Foreskin fibroblast (primary cell): ENCODE measurements at places on chromosomes 6 and 20.

- DNase-seq, result no peak
Observed at GRCh38 chr20:77231-77630, 10.2 kb upstream of the DEFB125 start.

GRCh38 chr6:83193747-83194566 is 800 bp downstream of the RWDD2A start:
- DNase-seq, result no peak

DNA sequence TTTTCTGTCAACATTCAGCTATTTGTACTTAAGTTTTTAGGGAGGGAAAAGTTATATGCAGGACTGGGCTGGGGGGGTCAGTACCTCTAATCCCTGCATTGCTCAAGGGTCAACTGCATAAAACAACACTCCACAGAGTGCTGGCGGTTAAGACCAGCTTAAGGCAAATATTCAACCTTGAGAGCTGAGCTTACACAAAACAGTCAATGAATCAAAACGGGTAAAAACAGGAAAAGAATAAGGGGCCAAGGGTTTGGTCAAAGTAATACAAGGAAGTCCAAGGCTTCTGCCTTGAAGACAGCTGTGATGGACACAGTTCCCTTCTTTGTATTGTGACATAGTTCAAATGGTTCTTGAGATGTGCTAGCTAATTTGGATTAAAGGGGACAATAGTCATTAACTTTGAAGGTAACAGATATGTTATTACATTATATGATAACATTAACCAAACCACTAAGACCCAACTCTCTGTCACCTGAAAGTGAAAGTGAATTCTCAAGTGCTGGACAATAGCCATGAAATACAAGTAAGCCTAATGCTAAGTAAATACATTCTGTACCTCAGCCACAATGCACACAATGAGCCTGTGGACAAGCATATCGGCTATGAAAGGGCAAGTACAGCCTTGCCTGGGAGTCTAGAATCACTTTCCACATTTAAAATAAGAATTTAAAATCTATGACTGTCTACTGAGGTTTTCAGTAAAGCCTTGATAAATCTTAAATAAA is 106.8 kb downstream of the PDE10A start:
- no peak for DNase-seq

- no peak for DNase-seq
Observed at GRCh38 chr20:38072898-38073297, 39.4 kb downstream of the RPRD1B start.

- DNase-seq, result peak; percentile 74
Observed at GRCh38 chr6:33768644-33769120, 20.2 kb downstream of the LEMD2 start.

- peak; percentile 18 for DNase-seq
Observed at GRCh38 chr6:136790411-136791295, 1.6 kb downstream of the MAP3K5 start.

- DNase-seq, result peak; percentile 85
Observed at GRCh38 chr6:128919412-128920180, 36.7 kb downstream of the LAMA2 start.

- DNase-seq, result no peak
Observed at GRCh38 chr6:36111526-36111925, 18.8 kb upstream of the MAPK13 start.

- no peak for DNase-seq
Observed at GRCh38 chr20:8997701-8998117, 71.2 kb upstream of the PLCB4 start.

DNA sequence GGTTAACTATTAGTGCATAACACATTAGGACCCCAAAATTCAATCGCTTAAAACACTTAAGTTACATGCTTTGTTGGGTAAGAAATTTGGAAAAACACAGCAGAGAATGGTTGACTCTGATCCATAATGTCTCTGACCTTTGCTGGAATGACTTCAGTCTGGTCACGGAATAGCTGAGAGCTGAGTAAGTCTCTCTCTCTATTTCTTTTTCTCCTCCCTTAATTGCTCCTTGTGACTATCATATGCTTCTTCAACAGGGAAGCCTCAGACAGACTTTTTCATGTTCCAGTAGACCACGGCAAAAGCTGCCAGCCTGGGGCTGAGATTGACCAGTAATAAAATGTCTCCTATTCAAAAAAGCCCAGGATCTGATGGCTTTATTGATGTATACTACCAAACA is 4.8 kb downstream of the OR12D1 start:
- DNase-seq, result no peak

GRCh38 chr6:151052021-151052646 is 186.6 kb downstream of the MTHFD1L start:
- DNase-seq, result no peak

GRCh38 chr6:135667691-135668455 is 170.3 kb upstream of the AHI1 start:
- peak; percentile 47 for DNase-seq

DNA sequence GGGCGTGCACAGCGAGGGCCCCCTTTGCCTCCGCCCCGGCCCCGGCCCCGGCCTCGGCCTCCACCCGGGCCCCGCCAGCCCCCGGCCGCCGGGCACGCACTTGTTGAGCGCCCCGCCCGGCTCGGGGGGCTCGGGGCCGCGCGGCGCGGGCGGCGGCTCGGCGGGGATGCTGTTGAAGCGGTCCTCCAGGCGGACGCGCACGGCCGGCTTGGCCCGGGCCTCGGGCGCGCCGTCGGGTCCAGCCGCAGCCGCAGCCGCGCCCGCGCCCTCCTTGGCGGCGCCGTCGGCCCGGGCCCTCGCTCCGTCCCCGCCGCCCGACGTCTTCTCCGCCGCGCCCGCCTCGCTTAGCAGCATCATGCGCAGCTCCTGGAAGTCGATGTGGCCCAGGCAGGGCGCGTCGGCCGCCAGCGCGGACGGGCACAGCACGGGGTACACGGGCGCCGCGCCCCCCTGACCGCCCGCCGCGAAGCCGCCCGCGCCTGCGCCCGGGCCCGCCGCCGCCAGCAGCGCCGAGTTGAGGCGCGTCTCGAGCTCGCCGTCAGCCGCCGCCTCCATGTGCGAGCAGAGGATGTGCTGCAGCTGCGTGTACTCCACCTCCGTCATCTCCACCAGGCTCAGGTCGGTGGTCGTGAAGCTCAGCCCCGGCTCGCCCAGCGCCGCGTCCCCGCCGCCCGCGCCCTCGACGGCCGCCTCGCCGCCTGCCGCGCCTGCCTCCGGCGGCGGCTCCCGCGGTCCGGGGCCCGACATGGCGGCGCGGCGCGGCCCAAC is 514 bp downstream of the TCFL5 start:
- peak; percentile 57 for DNase-seq

DNA sequence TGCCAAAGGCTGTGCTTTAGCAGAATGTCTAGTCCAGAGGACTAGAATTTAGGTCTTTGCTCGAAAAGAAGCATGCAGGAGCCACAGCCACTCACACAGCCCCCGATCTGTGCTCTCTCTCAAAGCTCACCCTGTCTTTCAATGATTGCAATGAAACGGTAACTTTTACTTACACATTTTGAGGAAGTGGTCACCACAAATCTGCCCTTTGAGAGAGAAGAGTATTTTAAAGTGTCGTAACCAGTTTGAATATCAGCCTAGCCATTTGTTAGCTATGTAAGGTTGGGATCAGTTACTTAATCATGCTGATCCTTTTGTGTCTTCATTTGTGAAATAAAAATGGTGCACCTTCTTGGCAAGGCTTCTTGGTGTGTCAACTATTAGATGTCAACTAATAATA is 209.0 kb downstream of the TFAP2A start:
- no peak for DNase-seq

DNA sequence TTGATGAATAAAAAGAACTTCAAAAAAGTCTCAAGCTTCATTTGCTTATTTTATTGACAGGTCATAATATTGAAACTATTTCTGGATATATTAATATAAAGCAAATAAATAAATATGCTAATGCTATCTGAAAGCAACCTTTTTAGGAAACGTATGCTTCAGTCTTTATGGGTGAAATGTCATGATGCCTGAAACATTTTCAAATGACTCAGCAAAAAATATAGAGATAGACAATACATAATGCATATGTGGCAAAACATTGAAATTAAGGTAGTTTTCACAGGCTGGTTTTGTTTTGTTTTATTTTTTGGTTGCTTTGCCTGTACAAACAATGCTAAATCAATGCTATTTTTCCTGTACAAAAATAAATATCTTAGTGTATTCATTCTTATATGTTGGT is 194.4 kb upstream of the PLCB4 start:
- DNase-seq, result no peak

- no peak for DNase-seq
Observed at GRCh38 chr20:45111799-45112471, 3.0 kb downstream of the WFDC5 start.

GRCh38 chr6:31128093-31128676 is 7.9 kb upstream of the CDSN start:
- no peak for DNase-seq

DNA sequence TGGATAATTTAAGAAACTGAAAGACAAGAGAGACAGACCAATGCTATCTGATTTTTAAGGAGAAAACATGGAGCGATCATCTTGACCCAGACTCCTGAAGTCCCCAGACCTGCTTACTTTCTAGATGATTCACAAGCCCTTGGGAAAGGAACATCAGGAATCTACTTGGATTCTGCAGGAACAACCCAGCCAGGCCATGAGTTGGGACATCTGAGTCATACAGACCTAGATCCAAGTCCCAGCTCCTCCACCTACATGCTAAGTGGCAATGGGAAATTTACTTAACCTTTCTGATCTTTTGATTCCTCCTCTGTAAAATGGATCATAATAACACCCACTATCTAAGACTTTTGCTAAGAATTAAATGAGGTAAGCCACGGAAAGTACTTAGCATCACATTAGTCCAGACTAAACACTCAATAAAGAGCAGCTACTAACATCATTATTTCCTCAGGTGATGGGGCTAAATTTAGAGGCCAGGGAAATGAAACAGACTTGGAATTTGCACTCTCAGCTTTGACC is 61.0 kb upstream of the MAFB start:
- peak; percentile 39 for DNase-seq

- no peak for DNase-seq
Observed at GRCh38 chr6:170179616-170180324, 111.1 kb downstream of the DLL1 start.

DNA sequence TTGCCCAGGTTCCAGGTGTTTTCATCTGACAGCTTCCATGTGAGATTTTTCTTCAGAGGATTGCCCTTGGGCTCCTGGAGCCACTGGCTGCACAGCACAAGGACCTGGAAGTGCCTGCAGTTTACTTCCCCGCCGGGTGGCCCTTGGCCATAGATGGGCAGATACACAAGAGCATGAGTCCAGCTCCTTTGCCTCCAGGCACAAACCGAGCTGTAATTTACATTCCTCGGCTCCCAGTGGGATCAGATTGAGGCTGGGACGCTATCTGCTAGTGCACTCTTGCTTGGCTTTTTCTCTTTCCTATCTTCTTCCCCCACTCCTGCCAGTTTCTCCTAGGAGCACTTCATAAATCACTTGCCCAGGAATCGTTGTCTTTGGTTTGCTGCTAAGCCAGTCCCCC is 85.4 kb upstream of the RALY start:
- peak; percentile 42 for DNase-seq

DNA sequence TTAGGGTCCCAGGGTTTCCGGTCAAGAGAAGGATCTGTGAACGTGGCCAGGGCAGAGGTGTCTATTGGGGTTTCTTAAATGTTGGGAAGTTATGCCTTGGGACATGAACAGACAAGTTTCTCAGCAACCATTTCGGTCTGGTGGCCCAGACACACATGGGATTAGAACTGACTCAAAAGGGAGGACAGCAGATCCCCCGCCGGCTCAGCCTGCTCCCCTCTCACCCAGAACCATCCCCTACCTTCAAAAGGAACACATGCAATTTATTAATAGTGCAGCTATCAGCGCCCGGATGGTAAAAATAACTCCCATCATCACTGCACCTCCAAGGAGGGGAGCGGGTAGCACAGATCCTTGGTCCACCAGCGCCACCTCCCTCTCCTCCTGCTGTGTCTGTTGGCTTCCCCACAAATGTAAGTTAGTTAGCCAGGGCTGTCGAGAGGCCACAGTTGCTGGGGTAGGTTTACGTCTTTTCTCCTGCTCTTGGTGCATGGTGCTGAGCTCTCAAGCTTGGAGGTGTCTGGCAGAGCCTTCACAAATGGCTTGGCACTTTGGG is 77.1 kb downstream of the TRAM2 start:
- DNase-seq, result no peak

DNA sequence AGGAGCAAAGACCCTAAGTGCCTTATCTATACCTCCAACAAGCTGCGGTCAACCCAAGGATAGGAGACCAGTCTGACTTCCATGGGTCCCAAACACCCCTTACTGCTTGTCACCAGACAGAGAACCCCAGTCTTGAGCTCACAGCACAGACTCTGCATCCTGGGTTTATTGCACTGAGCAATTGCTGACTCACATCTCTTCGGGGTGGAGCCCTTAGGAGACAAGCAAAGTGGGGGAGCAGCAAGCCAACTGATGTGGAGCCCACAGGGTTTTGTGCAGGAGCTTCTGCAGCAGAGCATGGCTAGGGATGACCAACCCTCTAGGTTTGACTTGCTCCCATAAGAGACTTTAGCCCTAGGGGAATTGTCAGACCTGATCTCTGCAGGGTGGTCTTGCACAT is 38.6 kb upstream of the EYS start:
- no peak for DNase-seq

DNA sequence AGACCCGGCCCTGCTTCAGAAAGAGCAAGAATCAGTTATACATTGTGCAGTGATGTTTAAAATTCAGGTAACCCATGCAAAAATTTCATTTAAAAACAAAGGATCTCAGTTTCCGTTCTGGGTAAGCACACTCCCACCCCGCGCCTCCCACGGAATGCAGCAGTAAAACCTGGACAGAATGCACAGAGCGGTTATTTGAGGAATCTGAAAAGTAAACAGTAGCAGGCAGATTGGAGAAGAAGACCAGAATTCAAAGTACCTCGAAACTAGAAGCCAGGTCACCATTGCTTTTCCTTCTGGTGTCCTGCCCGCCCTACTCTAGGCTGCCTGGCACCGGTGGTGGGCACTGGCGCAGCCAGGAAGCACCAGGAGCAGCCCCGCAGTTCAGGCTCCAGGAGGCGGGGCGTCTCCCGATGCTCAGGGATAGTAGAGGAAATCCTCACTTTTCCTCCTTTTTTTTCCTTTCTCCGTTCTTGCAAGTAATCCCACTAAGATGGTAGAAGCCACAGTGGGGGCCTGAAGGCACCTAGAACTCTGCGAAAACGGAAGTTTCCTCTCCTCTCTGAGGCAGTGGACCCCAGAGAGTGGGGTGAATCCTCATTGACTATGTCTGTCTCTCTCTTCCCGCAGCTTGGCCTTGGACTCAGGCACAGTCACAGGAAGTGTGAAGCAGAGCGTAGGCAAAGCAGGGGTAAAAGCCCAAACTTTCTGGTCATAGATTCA is 28.3 kb downstream of the METTL24 start:
- no peak for DNase-seq

DNA sequence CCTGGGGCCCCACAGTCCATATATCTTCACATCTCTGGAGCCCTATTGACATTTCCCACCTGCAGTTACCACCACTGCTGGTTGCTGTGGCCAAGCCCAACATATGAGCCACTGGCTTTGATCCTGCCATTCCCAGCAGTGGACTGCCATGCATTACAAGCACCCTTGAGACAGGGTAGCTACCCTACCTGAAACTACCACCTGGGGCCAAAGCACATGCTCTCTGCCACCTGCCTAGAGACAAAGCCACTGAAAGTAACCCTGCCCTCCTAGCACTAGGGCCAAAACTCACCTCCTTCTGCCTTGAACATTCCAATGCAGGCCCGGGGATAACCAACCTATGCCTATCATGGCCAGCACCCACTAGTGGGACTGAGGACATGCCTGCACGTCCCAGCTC is 255.5 kb upstream of the KHDRBS2 start:
- no peak for DNase-seq
